ENCODE measurements at places on chromosomes 12 and 14.

- no peak for DNase-seq
Measured at GRCh38 chr12:84632556-84632955, 280.0 kb downstream of the SLC6A15 start.

- no peak for DNase-seq
Measured at GRCh38 chr14:53947452-53948204, 9.0 kb downstream of the BMP4 start.

DNA sequence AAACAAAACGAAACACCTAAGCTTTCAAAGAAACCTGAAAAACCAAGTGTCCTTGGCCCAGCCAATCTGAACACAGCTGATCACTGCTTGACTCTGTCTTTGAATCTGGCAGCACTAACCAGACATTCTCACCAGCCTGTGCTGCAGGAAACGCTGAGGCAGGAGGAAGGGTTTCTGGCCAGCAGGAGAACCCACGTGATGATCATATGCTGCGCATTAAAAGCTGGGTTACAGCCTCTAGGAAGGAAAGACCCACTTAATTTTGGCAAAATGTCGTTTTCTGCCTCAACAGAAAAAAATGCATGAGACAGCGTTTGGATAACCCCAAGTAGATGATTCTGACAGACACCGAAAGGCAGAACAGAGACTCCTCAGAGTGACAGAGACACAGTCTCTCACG lies 9.8 kb downstream of the APPL2 start:
- DNase-seq: peak; percentile 81

GRCh38 chr12:90519285-90519684 lies 435.7 kb downstream of the CCER1 start:
- no peak for DNase-seq

- no peak for DNase-seq
Measured at GRCh38 chr12:93366422-93366821, 11.3 kb upstream of the NUDT4 start.

GRCh38 chr12:6962285-6963015 lies 8.0 kb downstream of the PHB2 start:
- DNase-seq: no peak

- DNase-seq: peak; percentile 84
Measured at GRCh38 chr14:53217316-53217994, 64.3 kb upstream of the DDHD1 start.

GRCh38 chr12:57612711-57613426 lies 1.6 kb downstream of the ARHGEF25 start:
- no peak for DNase-seq

GRCh38 chr14:38255408-38255672 lies 553 bp downstream of the CLEC14A start:
- DNase-seq: peak; percentile 46

DNA sequence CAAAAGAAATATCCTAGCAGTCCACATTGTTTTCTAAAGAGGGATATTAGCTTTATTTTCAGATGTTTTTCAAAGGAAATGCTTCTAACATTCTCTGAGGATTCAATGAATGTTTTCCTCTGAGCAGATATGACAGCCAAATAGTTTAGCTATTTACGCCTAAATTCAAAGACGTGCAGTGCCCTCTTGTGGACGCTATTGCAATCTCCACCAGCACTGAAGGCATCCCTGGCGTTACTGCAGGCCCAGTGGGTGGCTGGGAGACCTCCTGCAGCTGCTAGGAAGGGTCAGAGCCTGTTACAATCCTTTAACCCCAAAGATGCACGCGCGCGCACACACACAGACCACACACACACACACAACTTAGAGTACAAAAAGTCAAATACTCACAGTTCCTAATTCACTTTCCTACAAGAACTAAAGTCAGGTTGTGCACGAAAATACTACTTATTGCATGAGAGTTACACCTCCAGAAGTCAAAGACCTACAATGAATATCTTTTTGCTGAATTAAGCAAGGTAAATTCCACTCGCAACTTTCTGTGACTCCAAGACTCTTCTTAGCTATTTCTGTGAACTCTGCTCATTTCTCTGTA lies 589.3 kb upstream of the TMEM132C start:
- peak; percentile 64 for DNase-seq

DNA sequence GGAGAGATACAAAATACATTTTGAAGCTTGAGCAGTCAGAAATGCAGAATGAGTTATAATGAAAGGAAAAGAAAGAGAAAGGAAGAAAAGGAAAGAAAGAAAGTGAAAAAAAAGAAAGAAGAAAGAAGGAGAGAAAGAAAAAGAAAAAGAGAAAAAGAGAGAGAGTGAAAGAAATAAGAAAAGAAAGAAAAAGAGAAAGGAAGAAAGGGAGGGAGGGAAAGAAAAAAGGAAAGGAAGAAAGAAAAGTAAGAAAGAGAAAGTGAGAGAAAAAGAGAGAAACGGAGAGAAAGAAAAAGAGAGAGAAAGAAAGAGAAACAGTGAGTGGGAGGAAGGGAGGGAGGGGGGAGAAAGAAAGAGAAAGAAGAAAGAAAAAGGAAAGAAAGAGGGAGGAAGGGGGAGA lies 549.9 kb downstream of the GALC start:
- no peak for DNase-seq

- DNase-seq: peak; percentile 6
Measured at GRCh38 chr12:52141306-52141705, 50.5 kb downstream of the KRT80 start.

GRCh38 chr12:122958198-122958888 lies 7.9 kb downstream of the ABCB9 start:
- no peak for DNase-seq

DNA sequence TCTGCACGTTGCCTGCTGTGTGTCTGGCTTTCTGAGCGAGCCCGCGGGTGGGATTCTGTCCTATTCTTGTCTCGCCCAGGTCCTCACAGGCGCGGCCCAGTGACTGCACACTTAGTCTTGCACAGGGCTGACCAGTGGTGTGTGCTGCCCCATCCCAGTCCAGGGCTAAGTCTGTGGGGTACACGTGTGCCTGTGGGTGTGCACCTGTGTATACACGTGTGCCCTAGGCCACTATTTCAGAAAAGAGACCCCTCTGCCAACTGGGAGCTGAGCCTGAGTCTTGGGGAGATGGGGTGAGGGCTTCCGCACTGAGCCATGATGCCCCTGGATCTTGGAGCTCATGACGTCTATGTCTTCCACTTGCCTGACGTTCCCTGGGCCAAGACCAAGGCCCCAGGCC lies 185.5 kb upstream of the PRMT8 start:
- no peak for DNase-seq

- no peak for DNase-seq
Measured at GRCh38 chr12:21296751-21297406, 37.8 kb downstream of the SLCO1A2 start.

DNA sequence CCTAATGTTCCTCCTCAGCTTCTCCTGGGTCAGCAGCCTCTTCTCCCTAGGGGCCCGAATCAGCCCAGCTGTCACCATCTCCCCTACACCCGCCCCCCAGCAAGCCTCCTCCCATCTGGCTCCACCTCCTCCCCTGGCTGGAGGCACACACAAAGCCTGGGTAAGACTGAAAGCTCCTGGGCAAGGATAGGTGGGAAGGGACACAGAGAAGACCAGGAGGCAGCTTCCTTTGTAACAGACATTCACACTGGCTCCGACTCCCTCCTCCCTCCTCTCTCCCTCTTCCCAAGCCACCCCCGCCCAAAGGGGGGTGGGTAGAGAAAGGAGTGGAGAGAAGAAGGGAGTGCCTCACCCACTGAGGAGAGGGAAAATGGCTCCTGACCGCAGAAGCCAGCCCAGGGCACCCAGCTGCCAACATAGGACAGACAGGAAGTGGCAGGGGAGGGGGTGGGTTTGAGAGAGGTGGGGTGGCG lies 4.0 kb downstream of the CHD4 start:
- DNase-seq: peak; percentile 56

GRCh38 chr14:69845787-69846186 lies 33.4 kb upstream of the SMOC1 start:
- DNase-seq: no peak

DNA sequence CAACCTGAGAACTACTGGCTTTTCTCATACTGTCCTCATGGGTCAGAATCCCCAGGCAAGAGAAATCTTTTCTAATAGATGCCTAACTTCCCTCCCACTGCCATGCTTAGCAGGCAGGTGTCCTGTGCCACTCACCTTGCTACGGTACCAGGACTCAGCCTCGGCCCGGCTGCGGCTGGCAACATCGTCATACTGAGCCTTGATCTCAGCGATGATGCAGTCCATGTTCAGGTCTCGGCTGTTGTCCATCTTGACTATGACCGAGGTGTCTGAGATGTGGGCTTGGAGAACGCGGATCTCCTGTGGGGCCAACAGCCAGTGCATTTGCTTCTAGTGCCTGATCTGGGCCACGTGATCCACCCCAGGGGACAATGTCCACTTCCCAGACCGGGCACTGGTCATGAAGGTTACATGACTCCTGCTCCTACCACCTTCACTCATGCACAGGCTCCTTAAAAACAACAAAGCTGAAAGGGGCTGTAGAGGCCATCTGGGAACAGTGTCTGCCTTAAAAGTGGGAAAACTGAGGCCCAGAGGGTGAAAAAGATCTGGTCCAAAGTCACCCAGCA lies 4.1 kb downstream of the KRT85 start:
- DNase-seq: no peak

DNA sequence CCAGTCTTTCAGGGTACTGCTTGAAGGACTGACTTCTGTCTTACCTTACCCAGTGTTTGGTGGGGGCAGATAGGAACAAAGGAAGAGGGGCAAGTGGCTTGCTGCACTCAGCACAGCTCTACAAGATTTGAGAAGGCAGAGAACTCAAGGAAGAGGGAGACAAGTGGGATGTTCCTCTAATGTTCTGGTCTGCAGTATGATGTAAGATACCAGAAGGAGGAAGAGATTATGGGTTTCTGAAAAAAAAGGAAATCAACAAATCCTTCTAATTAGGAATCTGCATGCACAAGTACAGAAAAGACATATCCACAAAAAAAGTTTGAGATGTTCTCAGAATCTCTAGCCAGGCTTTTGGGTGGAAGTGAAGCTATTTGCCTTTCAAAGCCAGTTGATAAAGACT lies 37.1 kb downstream of the USP15 start:
- no peak for DNase-seq

DNA sequence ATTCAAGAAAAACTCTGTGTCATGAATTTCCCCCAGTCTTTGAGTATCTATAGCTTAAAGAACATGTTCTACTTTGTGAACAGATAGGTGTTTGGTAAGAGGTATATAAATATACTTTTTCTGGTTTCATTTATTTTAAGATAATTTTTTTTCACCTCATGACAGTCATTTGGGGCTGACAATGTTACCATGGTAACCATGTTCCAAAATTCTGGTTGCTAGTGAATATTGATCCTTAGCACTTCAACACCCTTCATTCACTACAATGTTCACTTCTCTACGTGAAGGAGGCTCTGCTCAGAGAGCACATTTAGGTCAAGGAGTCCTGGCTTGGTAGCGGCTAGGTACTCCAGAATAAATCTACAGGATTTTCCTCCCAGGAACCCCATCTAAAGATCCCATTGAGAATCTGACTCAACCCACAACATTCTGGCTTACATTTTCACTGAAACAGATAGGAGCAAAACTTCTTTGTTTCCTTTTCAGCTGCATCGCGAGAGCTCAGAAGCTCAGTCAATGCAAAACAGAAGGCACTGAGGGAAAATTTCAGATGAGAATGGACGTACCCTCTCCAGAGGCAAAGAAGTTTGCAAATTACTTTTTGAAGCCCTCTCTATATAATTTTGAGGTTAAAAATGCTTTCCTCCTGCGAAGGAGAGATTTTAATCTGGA lies 93.6 kb downstream of the ARF6 start:
- DNase-seq: no peak

DNA sequence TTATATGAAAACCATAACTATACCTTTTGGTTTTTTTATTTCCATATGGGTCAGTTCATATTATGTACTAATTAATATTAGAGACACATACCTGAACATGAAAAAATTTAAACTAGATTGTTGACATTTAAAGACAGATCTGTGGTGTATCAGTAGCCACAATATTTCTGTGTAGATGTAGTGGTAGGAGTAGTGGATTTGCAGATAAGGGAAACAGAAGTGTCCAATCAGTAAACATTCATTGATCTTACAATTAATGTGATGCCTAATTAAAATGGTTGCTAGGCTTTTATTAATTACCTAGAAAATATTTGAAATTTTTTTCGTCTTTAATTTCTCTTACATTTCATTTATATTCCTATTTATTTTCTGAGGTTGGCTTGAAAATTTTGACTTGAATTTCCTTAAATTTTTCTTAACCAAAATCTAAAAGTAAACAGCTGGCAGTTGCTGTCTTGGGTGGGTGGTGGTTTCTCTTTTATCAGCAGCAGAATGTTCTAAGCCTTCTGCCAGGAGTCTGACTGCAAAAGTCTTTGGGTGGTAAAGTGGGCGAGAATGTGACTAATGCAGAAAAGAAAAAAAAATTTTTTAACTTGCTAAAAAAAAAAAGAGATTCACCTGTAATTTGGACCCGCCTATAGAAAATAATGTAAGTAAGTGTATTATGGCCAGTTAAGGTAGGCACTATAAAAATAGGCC lies 2.4 kb downstream of the FGFR1OP2 start:
- no peak for DNase-seq

DNA sequence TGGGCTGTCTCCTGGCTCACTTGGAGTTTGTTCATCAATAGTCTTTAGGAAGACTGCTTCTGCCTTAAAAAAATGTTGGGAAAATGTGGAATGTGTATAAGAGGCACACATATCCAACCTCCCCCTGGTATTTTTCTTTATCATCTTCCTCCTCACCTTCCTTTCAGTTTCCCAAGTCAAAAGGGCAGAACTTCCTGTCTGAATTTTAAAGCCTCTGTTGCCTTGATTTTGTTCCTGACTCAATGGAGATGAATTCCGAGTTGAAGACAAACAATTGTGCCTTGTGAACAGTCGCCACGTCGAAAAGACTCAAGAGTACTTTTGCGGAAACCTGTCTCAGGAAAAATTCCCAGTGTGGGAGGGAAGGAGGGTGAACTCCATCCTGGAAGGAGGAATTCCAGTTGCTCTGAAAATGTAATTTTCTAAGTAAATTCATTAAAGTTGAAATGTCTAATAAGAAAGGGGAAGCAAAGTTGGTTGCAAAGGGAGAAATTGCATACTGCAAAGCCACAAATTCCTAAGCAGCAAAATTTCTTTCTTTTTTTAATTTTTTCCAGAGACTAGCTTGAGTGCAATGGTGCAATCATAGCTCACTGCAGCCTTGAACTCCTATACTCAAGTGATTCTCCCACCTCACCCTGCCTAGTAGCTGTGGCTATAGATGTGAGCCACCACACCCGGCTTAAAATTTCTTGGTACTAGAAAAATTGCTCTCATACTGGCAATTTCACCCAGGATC lies 50.2 kb upstream of the ELK3 start:
- no peak for DNase-seq

DNA sequence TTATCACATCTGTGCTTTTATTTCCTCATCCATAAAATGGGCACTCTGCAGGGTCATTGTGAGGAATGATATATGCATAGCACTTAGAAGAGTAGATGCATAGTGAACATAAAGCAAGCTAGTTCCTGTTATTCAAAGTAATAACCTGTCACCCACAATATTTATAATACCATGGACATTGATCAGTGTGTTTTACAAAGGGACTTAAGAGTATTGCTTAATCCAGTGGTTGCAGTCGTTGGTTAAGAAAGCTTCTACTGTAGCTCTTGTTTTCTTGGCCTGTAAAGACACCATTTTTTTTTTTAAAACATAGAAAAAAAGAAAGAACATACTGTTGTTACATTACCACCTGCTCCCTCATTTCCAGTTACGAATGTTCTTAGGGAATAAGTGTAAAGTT lies 13.1 kb downstream of the METAP2 start:
- no peak for DNase-seq

- no peak for DNase-seq
Measured at GRCh38 chr14:101315802-101316296, 245.4 kb upstream of the DIO3 start.

GRCh38 chr14:103748534-103748857 lies 32.9 kb downstream of the ZFYVE21 start:
- no peak for DNase-seq

All from left hindlimb (tissue), 1 donor.